ENCODE measurements at places on chromosomes 13 and 19. TPM values are rescaled to one million over a fixed set of nuclear protein-coding genes. Genes with fewer than 3 reads are reported as not detected.

- no peak for DNase-seq
Measured at GRCh38 chr19:7265963-7266362, 28.3 kb downstream of the INSR start.

DNA sequence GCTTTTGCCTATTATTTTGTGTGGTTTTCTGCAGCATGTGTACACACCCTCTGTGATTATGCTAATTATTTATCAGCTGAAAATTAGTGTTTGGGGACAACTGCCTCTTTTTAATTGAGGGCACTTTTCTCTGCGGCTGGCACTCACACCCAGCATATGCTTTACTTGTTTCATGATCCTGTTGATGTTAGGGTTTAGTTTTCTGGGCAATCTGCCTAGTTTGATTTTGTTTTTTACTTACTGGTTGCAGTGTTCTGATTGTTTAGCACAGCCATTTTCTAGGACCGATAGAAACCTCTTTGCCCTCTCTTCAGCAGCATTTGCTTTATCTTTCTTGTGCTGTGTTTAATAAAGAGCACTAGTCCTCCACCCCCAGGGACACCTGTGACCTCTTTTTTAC is 161.6 kb downstream of the PAN3 start:
- DNase-seq: no peak

DNA sequence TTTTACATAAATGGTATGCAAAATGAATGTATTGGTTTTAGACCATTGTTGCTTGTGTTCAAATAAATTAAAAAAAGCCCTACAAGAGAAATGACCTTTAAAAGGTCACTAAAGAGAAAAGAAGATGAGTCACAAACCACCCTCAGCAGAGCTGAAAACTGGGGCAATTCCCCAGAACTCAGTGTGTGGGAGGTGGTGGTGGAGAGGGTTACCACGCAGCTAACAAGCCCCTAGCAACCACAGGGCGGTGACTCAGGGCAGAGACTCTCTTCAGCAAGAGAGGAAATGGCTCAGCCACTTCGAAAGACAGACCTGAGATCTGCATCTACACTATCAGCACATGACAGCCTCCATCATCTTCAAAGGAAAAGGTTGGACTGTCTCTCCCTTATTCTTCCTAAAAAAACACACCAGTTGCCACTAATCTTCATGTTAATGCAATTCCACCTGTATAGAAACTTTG is 29.4 kb upstream of the NDFIP2 start:
- no peak for DNase-seq

Gene PBX4
- total RNA-seq: 2.2 TPM

Gene ZNF540
- 1.2 TPM for total RNA-seq

Data from omental fat pad (tissue), 4 donors.